ENCODE measurements at places on chromosomes 11 and 22. TPM values are rescaled to one million over a fixed set of nuclear protein-coding genes. Genes with fewer than 3 reads are reported as not detected.
A peak's percentile ranks its signal among the peaks of the same experiment; 100 is the strongest.

DNA sequence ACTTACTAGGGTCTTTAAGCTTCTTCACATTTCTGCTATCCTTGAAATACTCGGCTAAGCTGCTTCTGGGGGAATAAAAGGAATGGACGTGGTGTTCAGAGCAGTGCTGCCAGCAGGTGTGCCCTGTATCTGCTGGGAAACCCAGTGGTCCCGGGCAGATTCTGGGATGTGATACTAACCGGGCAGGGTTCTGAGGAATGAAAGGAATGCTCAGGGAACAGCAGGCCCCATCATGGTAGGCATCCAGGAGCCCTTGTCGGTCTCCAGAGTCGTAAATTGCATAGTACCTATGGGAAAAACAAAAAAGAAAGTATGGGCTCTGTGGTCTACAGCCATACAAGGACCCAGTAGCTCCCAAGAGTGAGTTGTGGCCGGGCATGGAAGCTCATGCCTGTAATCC is 4.5 kb upstream of the TMEM223 start:
- no peak for DNase-seq

DNA sequence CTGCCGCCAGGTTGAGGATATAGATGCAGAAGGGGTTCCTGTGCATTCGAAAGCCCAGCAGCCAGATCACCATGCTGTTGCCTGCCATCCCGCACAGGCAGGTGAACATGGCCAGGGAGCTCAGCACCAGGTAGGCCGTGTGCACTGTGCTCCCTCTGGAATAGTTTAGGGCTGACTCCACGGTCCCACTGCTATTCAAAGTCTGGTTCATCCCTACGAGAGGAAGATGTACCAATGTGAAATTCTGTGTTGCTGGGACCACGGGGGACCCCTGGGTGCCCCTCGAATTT is at the start of gene MRGPRD:
TSS of gene MRGPRD (minus strand) at position 211 of the 290 bp plus-strand sequence. CDS start at position 211, 0 bp downstream.
- no peak for DNase-seq

- no peak for DNase-seq
These were observed 71.6 kb downstream of the CELSR1 start for GRCh38 chr22:46465793-46466192.

DNA sequence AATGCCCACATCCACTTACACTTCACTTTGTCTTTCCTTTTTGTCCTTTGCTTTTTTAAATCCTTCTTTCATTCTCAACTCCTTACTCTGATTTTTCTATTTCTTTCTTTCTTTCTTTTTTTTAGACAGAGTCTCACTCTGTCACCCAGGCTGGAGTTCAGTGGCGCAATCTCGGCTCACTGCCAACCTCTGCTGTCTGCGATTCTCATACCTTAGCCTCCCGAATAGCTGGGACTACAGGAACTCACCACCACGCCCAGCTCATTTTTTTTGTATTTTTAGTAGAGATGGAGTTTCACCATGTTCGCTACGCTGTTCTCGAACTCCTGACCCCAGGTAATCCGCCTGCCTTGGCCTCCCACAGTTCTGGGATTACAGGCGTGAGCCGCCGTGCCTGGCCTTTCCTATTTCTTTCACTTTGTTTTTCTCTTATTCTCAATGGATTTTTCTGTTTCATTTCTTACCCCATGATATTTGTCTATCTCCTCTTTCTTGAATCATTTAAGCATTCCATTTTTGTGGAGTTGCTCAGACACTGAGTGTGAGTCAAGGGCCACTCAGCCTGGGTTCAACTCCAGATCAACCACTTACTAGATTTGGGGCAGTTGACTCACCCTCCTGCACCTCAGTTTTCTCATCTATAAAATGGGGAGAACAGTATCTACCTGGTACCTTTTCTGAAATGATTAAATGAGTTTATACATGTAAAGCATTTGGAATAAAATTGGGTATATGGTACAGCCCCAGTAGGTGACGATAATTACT is 7.6 kb downstream of the KCNJ5 start:
- DNase-seq, result peak; percentile 27

DNA sequence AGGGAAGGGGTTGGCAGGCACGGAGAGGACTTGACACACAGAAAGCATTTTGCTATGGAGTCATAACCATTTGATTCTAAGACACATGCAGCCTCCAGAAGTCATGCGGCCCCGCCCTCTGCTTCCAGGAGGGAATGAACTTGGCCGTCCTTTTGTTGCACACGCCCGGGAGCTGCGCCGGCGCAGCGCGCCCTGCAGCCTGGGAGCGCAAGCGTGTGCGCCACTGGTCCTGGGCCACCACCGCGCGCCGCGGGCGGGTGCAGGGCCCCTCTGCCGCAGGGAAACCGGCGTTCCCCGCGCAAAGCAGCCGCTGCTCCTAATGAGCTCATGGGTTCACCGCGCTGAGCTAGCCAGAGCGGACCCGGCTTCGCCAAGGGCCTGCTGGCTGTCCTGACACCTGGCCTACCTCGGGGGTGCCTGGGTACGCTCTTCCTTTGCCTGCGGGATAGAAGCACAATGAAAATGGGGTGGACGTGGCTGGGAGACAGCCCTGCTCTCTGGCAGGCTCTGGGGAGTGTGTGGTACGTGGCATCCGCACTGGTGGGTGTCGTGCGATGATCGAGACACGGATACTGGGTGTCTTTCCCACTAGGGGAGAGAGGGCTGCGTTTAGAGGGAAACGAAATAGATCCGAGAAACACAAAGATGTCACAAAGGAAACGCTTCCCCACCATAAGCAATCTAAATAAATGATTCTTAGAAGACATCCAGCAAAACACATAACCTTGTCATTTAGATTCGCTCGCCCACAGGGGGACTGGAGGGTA is 669 bp downstream of the MICAL3 start:
- peak; percentile 84 for DNase-seq

DNA sequence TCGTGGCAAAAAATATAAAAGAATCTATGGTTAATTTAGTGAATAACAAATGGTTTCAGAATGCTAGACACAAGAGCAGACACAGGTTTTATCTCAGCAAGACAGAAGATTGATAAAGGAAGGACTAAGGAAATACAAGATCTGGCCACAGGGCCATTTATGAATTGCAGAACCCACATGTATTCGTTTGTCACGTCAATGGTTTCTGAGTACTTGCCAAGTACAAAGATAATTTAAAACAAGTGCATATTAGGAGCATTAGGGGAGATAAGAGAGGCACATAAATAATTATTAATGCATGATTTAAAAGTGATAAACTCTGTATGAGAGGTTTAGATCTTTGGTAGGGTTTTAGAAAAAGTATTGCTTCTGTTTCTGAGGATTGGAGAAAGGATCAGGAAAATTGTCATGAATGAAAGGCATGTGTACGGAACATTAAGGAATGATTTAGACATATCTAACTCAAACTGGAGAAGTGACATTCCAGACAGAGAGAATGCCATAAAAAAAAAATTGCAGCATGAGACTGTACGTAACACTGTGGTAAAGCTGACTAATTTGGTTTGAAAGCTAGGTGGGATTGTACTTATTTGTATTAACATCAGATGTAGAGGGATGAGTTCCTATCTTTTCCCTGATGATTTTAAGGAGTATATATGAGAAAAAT is 727.1 kb downstream of the NELL1 start:
- DNase-seq, result no peak

- no peak for DNase-seq
These were observed 197.8 kb downstream of the MN1 start for GRCh38 chr22:27603800-27604144.

The OR8B3 gene
- not detected for total RNA-seq

The APOBEC3A gene
- total RNA-seq, result not detected

The ISX gene
- not detected for total RNA-seq
